Activated T-helper 2 cell treated with anti-CD3 and anti-CD28 coated beads, Interferon-gamma antibody, Interleukin-2, Interleukin-4, amounts not matched to agents 10 μg/mL and 5 μg/mL and 100 μg/mL, durations not matched to agents 14 hours and 24 hours and 36 hours (primary cell): ENCODE measurements at places on chromosomes 3 and 15.

- DNase-seq: no peak
Measured at GRCh38 chr15:51312166-51313073, 26.0 kb downstream of the CYP19A1 start.

DNA sequence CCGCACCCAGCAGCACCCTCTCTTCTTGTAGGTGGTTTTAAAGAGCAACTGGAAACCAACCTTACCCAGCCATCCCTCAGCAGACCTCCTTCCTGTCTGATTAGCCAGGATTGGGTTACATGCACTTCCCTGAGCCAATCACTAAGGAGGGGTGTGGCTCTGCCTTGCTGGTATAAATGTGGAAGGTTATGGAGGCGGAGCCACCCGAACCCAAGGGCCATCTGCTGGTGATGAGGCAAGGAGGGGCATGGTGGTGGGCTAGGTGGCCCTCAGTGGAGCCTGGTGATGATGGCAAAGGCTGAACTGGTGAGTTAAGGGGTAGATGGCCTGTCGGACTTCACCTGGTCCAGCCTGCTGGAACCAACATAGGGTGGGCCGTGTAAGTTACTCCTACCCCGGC, 39.8 kb downstream of the CCDC33 start:
- no peak for DNase-seq

GRCh38 chr15:66850078-66850991, 148.3 kb downstream of the SMAD6 start:
- DNase-seq: no peak

DNA sequence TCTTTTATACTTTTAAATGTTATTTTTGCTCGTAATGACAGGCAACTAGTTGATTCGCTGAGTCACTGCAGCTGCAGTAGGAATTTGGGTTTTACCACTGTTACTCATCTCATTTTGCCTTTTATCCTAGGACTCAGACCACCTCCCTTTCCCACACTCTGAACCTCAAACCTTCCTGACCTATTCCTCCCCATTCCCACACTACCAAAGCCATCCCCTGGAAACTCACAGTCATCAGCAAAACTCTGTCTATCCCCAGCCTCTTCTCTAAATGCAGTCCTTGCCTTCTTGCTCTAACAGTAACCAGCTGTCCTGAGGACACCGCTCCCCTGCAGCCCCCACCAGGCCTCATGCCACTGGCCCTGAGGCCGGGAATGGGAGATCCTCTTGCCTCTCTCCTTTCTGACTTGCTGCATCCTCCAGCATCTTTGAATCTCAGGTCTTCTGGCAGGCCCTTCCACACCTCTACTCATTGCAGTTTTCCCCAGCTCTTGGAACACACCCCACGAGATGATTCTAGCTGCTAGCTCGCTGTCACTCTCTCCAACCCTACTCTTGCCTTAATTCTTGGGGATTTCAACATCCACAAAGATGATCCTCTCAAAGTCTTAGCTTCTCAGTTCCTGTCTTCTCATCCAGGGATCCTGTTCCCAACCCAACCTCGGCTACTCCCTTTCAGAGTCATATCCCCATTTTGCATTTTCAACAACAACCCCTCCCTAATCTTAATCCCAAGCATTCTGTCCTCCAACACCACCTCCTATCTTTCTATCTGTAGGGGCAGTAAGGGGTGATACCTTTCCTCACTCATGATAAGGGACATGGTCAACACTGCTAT, 55.9 kb upstream of the C3orf80 start:
- no peak for DNase-seq

GRCh38 chr15:36755341-36756000, 176.0 kb downstream of the CDIN1 start:
- DNase-seq: no peak

GRCh38 chr15:61032600-61033286, 196.4 kb downstream of the RORA start:
- DNase-seq: no peak

DNA sequence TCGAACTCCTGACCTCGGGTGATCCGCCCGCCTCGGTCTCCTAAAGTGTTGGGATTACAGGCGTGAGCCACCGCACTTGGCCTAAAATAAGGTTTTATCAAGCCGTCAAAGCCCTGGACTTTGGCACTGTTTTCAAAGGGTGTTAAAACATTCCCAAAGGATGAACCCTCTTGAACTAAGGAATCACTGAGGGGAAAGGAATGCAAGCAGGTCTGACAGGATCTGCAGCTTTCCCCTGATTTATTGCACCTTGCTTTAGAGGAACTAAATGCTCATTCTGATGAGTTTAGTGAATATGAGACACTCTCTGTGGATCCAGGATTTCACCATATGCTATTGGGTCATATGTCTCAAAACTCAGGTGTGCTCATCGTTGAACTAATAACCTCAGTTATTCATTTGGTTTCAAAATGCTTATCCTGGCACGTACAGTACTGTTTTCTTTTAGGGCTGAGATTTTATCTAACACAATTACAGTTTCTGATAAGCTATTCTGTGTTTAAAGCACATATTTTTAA, 63.0 kb upstream of the TSC22D2 start:
- DNase-seq: no peak

DNA sequence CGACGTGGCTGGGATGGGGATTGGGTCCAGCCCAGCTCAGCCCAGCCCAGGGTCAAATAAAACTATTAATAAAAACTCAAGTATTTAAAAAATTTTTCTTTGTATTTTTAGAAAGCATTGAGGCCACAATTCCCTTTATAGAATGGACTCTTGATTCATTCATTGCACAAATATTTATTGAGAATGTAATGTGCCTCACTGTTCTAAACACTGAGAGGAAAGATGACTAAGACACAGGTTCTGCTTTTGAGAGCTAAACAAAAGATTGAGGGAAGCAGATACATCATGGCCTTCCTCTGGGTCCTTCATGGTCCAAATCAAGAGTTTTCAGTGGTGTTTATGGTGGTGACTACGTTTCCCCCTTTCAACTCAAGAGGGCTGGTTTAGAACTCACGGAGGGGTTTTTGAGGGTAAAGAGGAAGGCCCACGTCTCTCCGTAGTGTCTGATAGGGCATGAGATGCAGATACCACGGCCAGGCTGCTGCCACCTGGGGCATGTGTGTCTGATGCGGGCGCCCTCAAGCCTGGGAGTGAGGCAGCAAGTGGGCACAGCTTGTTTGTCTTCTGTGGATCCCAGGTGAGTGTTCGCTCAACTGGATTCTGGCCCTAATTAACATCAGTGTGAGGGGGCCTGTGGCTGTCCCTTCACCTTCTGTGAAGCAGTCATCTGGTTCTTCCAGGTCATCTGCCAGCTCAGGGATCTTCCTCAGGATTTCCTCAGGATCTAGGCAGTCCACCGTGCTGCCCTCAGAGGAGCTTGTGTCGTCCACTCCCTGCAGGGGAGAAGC, 73.5 kb upstream of the SCN5A start:
- no peak for DNase-seq

DNA sequence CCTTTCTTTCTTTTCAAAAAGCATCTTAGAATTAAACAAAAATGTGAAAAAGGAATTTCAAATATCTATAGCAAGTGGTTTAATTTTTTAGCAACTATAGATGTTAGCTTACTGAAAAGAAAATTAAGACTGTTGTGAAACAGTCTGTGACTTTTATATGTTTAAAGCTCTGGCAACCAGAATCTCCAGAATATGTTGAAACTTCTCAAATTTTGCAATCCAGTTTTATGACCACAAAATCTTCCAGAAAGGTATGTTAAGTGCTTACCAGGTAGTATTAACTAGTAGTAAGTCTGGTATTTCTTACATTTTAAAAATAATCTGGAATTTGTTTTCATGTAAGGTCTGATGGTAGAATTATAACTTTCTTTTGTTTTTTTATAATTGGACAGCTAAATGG, 235.0 kb downstream of the SLC9A9 start:
- DNase-seq: no peak

- no peak for DNase-seq
Measured at GRCh38 chr3:50417637-50418033, 58.3 kb upstream of the TMEM115 start.

DNA sequence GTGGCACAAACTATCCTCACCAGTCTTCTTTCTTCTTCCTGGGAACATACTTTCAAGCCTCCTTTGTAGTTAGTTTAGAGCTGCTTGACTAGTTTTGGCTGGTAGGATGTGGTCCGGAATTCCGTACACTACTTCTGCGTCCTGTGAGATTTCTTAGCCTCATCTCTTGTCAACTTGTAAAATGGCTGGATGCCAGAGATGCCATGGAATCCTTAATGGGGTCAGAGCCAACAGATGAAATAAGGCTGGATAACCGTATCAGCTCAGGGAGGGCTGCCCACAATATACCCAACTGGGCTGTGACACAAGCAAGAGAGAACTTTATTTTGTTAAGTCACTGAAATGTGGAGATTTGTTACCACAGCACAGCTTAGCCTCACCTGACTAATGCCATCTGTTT, 466.9 kb upstream of the MDFIC2 start:
- DNase-seq: no peak

DNA sequence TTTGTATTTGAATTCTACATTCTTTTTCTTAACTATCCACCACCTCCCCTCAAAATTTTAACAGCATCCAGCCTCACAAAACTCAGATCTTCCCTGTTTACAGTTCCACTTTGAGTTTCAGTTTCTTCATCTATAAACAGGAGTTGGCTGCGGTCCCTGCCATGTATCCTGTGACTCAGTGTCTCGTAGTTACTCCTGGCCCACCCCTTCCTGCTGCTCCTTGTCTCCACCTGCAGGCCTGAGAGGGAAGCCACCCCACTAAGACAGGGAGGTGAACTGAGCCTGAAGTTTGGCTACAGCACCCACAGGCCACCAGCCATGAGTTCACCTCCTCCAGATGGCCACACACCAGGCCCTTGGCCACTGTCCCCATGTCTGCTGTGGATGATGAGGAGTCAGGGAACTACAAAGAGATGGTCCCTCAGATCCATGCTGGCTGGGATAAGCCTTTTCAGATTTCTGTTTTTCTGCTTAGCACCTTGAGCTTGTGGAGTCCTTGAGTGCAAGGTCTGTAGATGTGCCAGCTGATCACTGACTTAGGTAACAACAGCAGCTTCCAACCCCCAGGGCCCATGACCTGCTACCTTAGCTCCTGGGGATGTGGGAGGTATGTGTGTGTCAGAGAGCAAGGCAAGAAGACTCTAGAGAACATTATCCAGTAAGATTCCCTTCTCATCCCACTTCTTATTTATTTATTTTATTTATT, 37.5 kb downstream of the CD86 start:
- peak; percentile 62 for DNase-seq

DNA sequence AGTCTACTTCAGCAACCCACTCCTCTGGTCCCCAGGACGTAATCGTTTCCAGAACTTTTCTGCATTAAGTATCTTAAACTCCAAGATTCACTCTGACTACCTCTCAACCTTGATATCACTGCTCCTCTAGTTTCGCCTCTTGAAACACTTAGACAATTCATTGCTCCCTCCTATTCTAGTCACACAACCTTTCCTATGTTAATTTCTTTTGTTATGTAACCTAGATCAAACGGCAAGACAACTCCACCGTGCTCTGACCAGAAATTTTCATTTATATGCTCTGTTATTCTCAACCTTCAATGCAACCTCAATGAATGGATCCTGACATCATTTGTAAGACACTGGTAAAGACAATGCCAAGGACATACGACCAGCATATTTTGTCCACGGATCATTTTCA, 71.3 kb downstream of the CADM2 start:
- no peak for DNase-seq

GRCh38 chr15:63565536-63566186, 31.5 kb upstream of the FBXL22 start:
- DNase-seq: no peak

DNA sequence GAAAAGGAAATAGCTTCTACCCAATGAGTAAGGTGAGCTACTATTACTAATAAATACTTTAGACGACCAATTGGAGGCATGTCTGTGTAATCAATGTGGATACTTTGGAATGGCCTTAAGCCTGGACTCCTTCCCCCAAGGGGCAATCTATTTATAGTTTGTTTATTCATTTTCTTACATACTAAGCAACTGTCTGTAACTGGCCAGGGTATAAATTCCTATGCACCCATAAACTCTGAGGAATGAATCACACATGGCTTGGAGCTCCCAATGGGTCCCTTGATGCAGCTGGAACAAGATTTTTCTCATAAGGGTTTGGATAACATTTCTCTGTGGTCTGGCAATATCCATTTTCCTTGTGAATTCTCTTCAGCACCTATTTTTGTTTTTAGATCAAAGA, 506.8 kb downstream of the EDEM1 start:
- DNase-seq: no peak

DNA sequence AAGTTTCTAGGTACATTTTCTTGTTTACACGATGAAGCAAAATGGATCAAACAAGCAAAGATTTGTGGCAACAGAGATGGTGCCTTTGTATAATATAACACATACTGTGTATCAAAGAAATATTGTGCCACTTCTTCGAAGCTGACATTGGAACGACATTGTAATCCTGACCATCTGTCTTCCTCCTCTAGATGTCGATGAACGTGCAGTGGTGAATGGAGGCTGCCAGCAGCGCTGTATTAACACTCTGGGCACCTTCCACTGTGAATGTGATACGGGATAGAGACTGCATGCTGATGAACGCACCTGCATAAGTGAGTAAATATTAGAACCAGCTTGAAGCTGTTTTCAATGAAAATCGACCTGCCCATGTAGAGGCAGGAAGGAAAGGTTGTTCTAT, 613.3 kb upstream of the GOLIM4 start:
- DNase-seq: no peak

- DNase-seq: no peak
Measured at GRCh38 chr15:79282371-79283251, at the start of gene ANKRD34C. TSS of gene ANKRD34C (plus strand) at chr15:79282722. CDS start at chr15:79293285, 10,563 bp downstream.

DNA sequence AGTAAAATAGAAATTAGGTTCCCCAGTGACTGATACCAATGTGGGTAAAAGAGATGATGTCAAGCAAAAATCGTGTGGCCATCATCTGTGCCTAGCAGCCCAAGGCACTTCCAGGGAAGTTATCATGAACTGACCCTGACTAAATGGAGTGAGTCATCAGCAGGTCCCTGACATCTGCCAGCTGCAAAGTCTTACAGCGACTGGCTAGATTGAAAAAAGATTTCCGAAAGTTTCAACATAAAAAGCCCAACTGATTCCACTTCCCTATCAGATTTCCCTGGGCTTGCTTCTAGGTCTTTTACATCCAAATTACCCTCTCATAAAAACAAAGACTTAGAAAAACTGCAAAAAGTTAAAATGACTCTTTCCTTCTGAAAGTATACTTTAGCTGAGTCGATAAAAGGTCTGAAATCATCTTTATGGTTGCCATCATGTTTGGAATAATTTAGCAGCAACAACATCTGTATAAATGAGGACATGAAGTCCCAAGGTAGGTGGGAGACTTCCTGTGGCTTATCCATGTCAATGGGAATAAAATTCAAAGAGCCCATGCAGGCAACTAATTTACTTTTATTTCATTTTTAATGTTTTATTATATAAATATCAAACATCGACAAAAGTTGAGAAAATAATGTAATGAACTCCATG, 342.8 kb downstream of the ERC2 start:
- no peak for DNase-seq

GRCh38 chr3:13077431-13078162, 4.4 kb upstream of the IQSEC1 start:
- DNase-seq: no peak

- no peak for DNase-seq
Measured at GRCh38 chr3:7640787-7641186, 779.9 kb downstream of the GRM7 start.
